H1 (cell line): ENCODE measurements at places on chromosomes 4 and X. TPM values are rescaled to one million over a fixed set of nuclear protein-coding genes. Genes with fewer than 3 reads are reported as not detected.

The GAGE12F gene
- polyA plus RNA-seq: not detected in 2 replicates

The TMPRSS11F gene
- not detected in 2 replicates for polyA plus RNA-seq

The RS1 gene
- polyA plus RNA-seq: 0.02 and 0.03 TPM in 2 replicates

The ABRAXAS1 gene
- 5.5 and 11.4 TPM in 2 replicates for polyA plus RNA-seq

The LRRC66 gene
- 0.05 and 0.11 TPM in 2 replicates for polyA plus RNA-seq

The SOWAHD gene
- polyA plus RNA-seq: 2.6 and 2.9 TPM in 2 replicates

The GPR119 gene
- 0.11 and 0.17 TPM in 2 replicates for polyA plus RNA-seq

The GAGE1 gene
- not detected in 2 replicates for polyA plus RNA-seq

The LRP2BP gene
- 0.06 and 0.12 TPM in 2 replicates for polyA plus RNA-seq

The TMSB15A gene
- 80.4 and 189 TPM in 2 replicates for polyA plus RNA-seq

The CDKL2 gene
- 1.2 and 1.4 TPM in 2 replicates for polyA plus RNA-seq

The ABLIM2 gene
- polyA plus RNA-seq: 3.0 TPM in 2 replicates

The HDX gene
- 0.54 and 0.60 TPM in 2 replicates for polyA plus RNA-seq

The SLIT2 gene
- 1.9 and 2.0 TPM in 2 replicates for polyA plus RNA-seq

The CXCL3 gene
- polyA plus RNA-seq: 3.1 and 3.7 TPM in 2 replicates

The AKAP14 gene
- 0.77 and 0.79 TPM in 2 replicates for polyA plus RNA-seq

The MAB21L2 gene
- polyA plus RNA-seq: 0.03 TPM in 2 replicates

The HSFX1 gene
- 0.42 and 0.60 TPM in 2 replicates for polyA plus RNA-seq

The MAGEC1 gene
- polyA plus RNA-seq: not detected in 2 replicates

The TRIM60 gene
- not detected in 2 replicates for polyA plus RNA-seq

The ZNF674 gene
- 2.0 and 2.4 TPM in 2 replicates for polyA plus RNA-seq

The TTC29 gene
- polyA plus RNA-seq: not detected in 2 replicates

The SYTL5 gene
- polyA plus RNA-seq: 0.06 and 0.15 TPM in 2 replicates

The TEC gene
- polyA plus RNA-seq: 0.38 and 0.73 TPM in 2 replicates

The GUCY1A1 gene
- 0.05 TPM in 1 of 2 replicates, not detected in the other for polyA plus RNA-seq

The P2RY10 gene
- not detected in 2 replicates for polyA plus RNA-seq

The SOD3 gene
- 4.9 and 10.4 TPM in 2 replicates for polyA plus RNA-seq

The CXCL8 gene
- polyA plus RNA-seq: not detected in 2 replicates

The SLC25A31 gene
- polyA plus RNA-seq: not detected in 2 replicates

The STK32B gene
- polyA plus RNA-seq: 1.7 and 2.3 TPM in 2 replicates

The ADH4 gene
- polyA plus RNA-seq: not detected in 2 replicates

The EREG gene
- polyA plus RNA-seq: not detected in 2 replicates

The SH3RF1 gene
- 6.9 and 9.4 TPM in 2 replicates for polyA plus RNA-seq

The IL2RG gene
- not detected in 2 replicates for polyA plus RNA-seq

The DMD gene
- 4.6 and 4.8 TPM in 2 replicates for polyA plus RNA-seq

The PPAT gene
- polyA plus RNA-seq: 15.6 and 24.5 TPM in 2 replicates

The XPNPEP2 gene
- 0.14 and 0.27 TPM in 2 replicates for polyA plus RNA-seq

The SPANXA1 gene
- polyA plus RNA-seq: not detected in 2 replicates

The DDX60 gene
- 0.53 and 1.00 TPM in 2 replicates for polyA plus RNA-seq

The SPOCK3 gene
- polyA plus RNA-seq: 0.08 and 0.14 TPM in 2 replicates

The SSX4 gene
- 0.14 and 0.26 TPM in 2 replicates for polyA plus RNA-seq

The ODAPH gene
- polyA plus RNA-seq: not detected in 2 replicates

The RGN gene
- polyA plus RNA-seq: 0.32 and 0.35 TPM in 2 replicates

The PLXNB3 gene
- polyA plus RNA-seq: 1.2 and 1.6 TPM in 2 replicates

The PAGE2B gene
- polyA plus RNA-seq: not detected in 2 replicates

The IQSEC2 gene
- polyA plus RNA-seq: 6.1 and 11.6 TPM in 2 replicates

The TLR3 gene
- 0.72 and 1.00 TPM in 2 replicates for polyA plus RNA-seq

The VEGFD gene
- polyA plus RNA-seq: 0.06 TPM in 1 of 2 replicates, not detected in the other

The RAB33A gene
- polyA plus RNA-seq: 4.1 and 4.6 TPM in 2 replicates

The SCML1 gene
- 1.4 and 2.2 TPM in 2 replicates for polyA plus RNA-seq

The AFP gene
- 3.4 and 6.1 TPM in 2 replicates for polyA plus RNA-seq

The ITM2A gene
- 32.3 and 52.0 TPM in 2 replicates for polyA plus RNA-seq
